ENCODE measurements at places on chromosomes 13 and 19.

- no peak for DNase-seq
Observed at GRCh38 chr13:20191311-20192157, 1.2 kb downstream of the GJB2 start.

- DNase-seq: no peak
Observed at GRCh38 chr13:105089858-105090643, 1445.4 kb downstream of the EFNB2 start.

GRCh38 chr13:35483761-35484160 is 7.3 kb upstream of the MAB21L1 start:
- DNase-seq: no peak

- DNase-seq: no peak
Observed at GRCh38 chr19:7331446-7331845, 17.3 kb upstream of the ARHGEF18 start.

DNA sequence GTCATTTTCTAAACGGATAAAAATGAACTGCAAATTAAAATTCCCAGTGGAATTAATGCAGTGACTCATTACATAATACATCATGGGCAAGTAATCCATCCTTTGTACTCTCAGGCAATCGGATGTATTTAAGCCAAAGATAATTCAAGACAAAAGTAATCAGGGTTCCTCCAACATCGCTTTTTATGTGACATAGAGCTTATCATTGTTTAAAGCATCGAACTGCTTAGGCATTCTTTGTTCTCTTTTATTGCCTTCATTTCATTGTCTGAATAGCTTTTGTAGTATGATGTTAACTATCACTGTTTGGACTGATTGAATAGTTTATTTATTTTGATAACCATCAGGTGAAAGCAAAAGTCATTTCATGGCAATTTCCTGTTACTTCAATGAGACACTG is 209.4 kb downstream of the ITGBL1 start:
- DNase-seq: no peak

GRCh38 chr19:8451377-8451776 is 6.6 kb downstream of the HNRNPM start:
- DNase-seq: no peak

DNA sequence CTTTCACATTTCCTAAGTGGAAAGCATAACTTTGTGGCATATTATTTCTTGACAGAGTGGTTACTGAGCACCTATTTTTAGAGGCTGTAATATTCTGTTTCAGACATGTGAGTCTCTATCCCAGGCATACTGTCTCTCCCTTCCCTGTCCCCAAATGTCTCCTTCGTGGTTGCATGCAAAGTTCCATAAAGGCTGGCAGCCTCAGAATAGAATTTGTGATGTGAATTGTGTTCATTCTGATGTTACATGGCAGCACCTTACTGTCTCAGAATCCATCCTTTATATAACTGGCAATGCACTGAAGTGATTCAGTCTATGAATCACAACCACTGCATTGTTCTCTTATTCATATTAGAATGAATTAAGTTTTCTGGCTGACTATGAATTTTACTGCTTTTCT is 89.0 kb upstream of the SLC7A1 start:
- DNase-seq: no peak

- no peak for DNase-seq
Observed at GRCh38 chr13:111625526-111626315, 305.3 kb downstream of the TEX29 start.

GRCh38 chr19:45876161-45876410 is 9.9 kb downstream of the IRF2BP1 start:
- DNase-seq: no peak

- no peak for DNase-seq
Observed at GRCh38 chr19:46392837-46393236, 20.5 kb downstream of the CCDC8 start.

DNA sequence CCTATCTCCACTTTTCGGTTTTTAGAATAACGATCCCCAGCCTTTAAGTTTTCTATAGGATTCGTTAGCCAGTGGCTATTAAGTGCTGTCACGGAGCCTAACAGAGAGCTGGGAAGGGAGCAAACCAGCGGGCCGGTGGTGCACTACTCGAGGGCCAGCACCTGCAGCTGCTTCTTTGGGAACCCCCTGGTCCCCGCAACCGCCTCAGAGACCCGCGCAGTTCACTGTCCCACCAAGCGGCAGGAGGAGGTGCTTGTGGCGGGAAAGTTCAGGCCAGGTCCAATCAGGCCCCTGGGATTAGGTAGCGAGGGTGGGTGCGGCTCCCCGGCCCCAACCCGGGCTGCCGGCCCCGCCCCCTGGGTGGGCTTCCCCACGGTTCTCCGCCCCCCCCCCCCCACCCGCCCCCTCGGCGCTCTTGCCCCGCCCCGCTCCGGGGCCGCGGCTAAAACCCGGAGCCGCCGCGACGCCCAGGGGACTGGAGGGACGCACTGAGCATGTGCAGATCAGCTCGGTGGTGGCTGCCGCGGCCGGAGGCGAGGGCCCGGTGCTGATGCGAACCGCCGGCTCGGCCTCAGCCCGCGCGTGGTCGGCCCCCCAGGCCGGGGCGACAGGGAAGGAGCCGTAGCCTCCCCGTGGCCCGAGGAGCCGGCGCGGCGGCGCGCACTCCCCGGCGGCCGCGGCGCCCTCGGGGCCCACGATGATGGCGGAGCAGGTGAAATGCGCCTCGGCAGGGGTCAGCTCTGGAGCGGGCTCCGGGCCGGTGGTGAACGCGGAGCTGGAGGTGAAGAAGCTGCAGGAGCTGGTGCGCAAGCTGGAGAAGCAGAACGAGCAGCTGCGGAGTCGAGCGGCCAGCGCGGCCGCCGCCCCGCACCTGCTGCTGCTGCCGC is at the start of gene SLAIN1:
TSS of gene SLAIN1 (plus strand) at position 471 of the 887 bp plus-strand sequence. CDS start at position 698, 227 bp downstream.
- peak; percentile 94 for DNase-seq

DNA sequence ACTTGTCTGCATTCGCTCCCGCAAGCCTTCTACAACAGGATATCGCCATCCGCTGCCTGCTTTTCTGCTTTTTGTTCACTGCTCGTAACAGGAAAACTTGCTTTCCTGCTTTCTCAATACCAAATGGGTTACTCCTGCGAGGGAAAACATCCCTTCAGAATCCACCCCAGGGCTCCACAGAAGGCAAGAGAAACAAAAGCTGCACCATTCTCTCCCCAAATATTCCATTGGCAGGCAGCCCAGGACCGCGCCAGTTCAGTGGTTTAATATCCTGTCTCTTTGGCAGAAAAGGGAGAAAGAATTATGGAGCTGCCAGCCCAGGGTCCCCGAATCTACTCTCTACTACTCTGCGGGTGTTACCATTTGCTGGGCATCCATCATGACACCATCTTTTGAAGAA is 84.7 kb upstream of the DOCK9 start:
- peak; percentile 82 for DNase-seq

GRCh38 chr19:31118986-31119385 is 230.2 kb downstream of the TSHZ3 start:
- no peak for DNase-seq

DNA sequence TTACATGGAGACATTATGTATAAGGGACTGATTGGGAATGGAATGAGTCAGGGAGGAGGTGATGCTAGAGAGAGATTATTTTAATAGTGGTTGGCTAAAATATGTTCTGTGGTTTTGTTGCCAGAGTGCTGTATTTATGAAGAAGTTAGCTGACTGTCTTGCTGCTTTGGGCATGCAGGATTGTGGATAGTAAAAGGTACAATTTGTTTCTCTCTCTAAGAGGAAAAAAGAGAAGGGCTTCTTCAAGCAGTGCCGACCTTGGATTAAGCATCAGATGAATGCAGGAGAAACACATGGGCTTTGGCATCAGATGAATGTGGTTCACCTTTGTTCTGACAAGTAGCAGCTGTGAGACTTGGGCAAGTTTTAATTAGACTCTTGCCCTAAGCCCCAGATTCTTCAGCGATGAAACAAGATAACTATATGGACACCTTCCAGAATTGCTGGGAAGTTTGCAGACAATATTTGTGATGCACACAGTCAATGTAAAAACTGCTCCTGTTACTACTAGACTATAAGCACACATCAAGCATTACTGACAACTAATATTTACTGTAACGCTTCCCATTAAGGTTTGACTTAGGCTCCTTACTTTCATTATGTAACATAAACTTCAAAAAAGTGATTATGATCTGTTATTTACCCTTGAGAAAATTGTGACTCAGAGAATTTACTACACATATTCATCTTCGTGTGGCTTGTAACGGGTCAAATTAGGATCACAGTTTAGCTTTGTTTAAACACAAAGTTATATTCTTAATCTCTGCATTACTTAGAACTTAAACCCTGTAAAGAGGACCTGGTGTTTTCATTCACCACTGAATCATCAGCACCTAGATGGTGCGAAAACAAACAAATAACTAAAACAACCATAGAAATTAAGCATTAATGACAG is 824.0 kb downstream of the PCDH9 start:
- no peak for DNase-seq
